Panc1 (cell line): ENCODE measurements at places on chromosomes 1 and 21.
A peak's percentile ranks its signal among the peaks of the same experiment; 100 is the strongest.

GRCh38 chr1:43052786-43053439, 94.2 kb upstream of the SLC2A1 start:
- no peak overlapping the region for H3K4me3 ChIP-seq
- DNase-seq: no peak
- H3K36me3 ChIP-seq: no peaks in the 10 kb centered on the region
- no peaks in the 10 kb centered on the region for H3K27me3 ChIP-seq
- no peak overlapping the region for H3K27ac ChIP-seq

DNA sequence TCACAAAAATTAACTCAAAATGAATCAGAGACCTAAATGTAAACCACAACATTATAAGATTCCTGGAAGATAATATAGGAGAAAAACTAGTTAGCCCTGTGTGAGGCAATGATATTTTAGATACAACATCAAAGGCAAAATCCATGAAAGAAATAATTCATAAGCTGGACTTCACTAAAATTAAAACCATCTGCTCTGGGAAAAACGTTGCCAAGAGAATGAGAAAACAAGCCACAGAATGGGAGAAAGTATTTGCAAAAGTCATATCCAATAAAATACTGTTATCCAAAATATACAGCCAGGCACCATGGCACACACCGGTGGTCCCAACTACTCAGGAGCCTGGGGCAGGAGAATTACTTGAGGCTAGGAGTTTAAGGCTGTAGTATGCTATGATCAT, 70.3 kb downstream of the SYF2 start:
- peaks cover under 1% of the 10 kb centered on the region for H3K4me1 ChIP-seq
- no peaks in the 10 kb centered on the region for H3K36me3 ChIP-seq
- no peak for DNase-seq
- peaks cover 7% of the 10 kb centered on the region; the same call in 1 of the 2 replicates for H3K27me3 ChIP-seq
- no peak overlapping the region for H3K4me3 ChIP-seq

- no peaks in the 10 kb centered on the region for H3K36me3 ChIP-seq
- H3K4me3 ChIP-seq: no peak overlapping the region
- DNase-seq: no peak
Observed at GRCh38 chr1:38789498-38790169, 69.9 kb downstream of the RRAGC start.

DNA sequence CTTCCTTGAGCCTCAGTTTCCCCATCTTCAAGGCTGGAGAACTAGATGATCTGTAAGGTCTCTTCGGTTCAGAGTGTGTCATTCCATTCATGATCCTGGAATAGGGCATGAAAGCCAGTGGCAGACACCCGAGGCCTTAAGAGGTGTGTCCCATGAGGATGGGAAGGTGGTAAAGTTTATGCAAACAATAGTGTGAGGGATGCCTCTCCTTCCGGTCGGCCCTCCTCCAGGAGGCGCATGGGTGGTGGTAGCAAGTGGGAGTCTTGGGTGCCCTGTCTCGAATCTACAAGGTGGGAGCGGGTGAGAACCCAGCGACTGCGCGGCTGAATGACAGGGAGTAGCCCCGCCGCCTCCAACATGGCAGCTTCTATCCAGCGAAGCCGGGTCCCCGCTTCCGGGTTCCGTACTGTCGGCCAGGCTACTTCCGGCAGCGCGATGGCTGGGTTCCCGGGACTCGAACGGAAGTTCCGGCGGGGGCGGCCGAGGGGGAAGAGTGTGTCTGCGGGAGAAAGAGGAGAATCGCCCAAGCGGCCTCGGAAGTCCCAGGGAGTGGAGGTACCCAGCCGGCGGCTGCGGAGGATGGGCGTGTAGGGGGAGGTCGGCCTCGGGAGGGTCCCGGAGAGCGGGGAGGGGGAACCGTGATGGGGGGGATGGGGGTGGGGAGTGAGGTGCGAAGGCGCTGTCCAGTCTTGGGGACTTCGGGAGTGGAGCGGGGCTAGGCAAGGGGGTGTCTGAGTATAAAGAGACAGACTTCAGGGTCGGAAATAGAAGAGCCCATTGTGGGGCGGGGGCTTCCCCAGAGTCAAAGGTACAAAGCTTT, at the start of gene LYPLA2:
Gene LYPLA2 (plus strand): TSS at position 450 of the 820 bp plus-strand sequence. CDS start 1,538 bp downstream, outside the sequence.
- no peaks in the 10 kb centered on the region for H3K27me3 ChIP-seq
- DNase-seq: peak; percentile 83
- H3K4me1 ChIP-seq: peaks cover 41% of the 10 kb centered on the region
- peaks cover 13% of the 10 kb centered on the region for H3K36me3 ChIP-seq

DNA sequence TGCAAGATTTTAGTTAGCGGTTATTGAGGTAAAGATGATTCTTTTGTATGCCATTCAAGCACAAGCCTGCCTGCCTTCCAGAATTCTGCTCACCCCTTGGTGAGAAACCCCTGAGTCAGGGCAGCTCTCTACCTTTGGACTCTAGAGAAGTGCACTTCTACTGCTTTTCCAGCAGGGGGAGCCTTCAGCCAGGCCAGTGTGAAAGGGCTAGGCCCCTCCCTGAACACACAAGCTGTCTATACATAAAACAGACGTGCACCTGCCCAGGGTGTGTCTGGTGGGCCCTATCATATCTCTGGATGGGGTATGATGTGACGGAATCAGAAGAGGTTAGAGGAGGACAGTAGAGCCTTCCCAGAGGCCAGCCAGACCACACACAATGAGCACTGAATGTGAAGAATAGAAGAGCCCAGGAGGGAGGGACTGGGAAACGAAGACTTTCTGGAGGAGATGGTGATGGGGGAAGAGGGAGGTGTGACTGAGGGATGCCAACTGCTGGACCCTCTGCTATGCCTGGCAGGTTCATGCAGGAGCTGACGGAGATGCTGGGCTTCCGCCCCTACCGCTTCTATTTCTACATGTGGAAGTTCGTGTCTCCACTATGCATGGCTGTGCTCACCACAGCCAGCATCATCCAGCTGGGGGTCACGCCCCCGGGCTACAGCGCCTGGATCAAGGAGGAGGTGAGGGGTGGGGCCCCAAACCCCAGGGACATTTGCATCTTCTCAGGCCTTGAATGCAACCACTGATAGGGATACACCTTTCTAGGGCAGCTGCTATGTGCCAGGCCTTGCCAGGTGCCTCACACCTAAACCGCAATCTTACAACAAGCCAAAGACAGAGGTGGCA, 13.0 kb upstream of the KCNC4 start:
- no peaks in the 10 kb centered on the region; the same call in 1 of the 2 replicates for H3K4me1 ChIP-seq
- H3K27ac ChIP-seq: no peak overlapping the region
- H3K4me3 ChIP-seq: no peak overlapping the region
- no peaks in the 10 kb centered on the region for H3K27me3 ChIP-seq
- no peak for DNase-seq

DNA sequence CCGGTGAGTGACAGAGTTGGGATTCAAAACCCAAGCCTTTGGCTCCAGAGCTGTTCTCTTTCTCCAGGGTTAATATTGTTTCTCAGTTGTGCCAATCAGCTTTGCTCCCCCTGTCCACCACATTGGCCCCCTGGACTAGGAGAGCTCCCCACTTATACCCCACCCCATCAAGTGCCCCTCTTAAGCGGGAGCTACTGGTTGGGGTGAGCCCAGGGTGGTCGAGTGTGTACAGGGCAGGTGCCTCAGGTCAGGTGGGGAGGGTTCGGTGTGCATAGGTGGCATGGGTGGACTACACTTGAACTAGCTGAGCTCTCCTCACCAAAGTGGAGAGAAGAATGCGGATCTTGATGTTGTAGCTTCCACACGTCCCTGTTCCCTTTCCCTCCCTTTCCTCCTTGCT, 14.2 kb downstream of the KCNA2 start:
- H3K36me3 ChIP-seq: no peaks in the 10 kb centered on the region
- no peaks in the 10 kb centered on the region for H3K4me1 ChIP-seq
- DNase-seq: no peak
- no peak overlapping the region for H3K27ac ChIP-seq
- peaks cover under 1% of the 10 kb centered on the region; the same call in 1 of the 2 replicates for H3K27me3 ChIP-seq
- no peak overlapping the region for H3K4me3 ChIP-seq

DNA sequence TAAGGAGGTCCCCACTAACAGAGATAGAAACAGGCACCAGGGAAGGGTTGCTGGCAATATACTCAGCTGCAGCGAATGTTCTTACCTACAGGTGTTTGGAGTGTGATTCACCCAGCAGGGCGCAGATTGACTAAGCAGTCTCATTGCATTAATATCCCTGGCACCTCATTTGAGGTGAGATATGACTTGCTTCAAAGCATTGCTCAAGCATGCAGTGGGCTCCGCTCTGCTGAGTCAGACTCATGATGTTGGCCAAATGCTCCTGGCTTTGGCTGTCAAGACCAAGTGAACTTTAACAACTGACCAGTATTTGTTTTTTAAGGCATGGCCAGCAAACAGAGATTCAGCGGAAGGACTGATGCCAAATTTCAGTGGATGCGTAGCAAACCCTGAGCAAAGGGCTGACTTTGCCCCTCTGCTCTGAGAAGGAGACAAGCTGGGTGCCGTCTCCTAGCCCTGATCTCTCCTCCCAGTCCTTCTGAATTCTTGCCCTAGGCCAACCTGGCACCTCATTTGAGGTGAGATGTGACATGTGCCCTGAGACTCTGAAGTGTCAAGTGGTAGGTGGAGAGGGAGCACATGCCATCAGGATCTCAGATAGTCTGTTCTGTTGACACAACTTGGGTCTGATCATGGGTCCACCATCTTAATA, 187.1 kb upstream of the COA6 start:
- no peaks in the 10 kb centered on the region for H3K36me3 ChIP-seq
- DNase-seq: peak; percentile 89
- no peaks in the 10 kb centered on the region for H3K27me3 ChIP-seq
- peaks cover 22% of the 10 kb centered on the region; the same call in 1 of the 2 replicates for H3K4me1 ChIP-seq
- 0 out of 2 replicates have a peak overlapping the region, but pooled peaks have one; percentile 12 for H3K4me3 ChIP-seq

DNA sequence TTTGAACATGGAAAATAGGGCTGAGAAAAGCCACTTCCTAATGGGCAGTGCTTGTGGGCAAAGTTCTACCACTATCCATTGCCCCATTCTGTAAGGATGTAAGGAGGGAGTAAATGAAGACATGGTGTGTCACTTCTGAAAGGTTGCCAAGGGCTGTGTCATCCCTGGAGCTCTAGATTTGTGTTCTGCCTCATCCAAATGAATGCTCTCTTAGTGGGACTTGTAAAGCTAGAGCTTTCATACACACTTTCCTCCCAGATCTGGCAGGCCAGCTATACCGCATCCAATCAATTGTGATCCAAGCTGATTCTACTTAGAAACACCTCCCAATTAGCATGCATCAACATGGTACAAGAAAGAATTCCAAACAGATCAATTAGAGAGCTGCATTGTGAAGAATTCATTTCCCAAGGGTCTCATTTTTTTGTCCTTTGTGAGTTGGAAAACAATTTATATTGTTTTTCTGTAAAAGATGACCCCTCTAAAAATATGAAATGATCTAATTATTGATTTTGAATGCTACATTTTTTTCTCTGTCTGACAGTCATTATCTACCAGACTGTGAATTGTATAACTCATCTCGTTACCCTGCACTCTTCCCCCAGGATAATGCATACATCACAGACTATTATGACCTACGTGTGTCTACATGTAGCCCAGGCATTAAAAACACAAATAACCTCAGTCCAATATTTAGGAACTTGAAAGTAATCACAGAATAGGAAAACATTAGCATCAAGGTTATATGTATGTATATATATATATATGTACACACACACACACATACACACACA, 117.1 kb upstream of the DUSP10 start:
- DNase-seq: peak; percentile 67
- no peaks in the 10 kb centered on the region for H3K36me3 ChIP-seq
- H3K4me1 ChIP-seq: no peaks in the 10 kb centered on the region
- H3K27ac ChIP-seq: no peak overlapping the region
- H3K4me3 ChIP-seq: no peak overlapping the region
- peaks cover 3% of the 10 kb centered on the region; the same call in 1 of the 2 replicates for H3K27me3 ChIP-seq

DNA sequence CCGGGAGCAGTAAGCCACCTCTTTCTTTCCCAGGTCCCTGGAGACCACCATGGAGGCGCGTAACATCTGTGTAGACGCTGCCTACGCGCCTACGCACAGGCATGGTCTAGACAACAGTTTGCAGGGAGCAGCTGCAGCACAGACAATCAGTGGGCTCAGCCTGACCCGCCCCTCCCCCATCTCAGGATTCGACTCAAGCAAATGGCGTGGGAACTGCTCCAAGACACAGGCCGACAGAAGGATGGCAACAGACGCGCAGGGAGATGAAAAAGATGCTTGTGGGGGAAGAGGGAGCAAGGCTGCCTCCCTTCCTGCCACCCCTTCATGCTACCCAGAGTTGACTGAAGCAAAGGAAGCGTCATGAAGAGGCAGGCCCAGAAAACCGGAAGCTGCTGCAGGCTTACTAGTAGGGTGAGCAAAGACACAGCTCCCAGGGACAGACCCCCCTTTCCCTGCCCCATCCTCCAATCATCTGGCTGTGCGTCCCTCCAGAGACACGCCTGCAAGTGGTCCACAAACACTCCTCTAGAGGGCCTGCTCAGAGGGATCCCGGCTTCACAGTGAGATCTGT, 19.5 kb downstream of the STK40 start:
- H3K27ac ChIP-seq: no peak overlapping the region
- no peaks in the 10 kb centered on the region for H3K27me3 ChIP-seq
- peaks cover 19% of the 10 kb centered on the region for H3K4me1 ChIP-seq
- no peak overlapping the region for H3K4me3 ChIP-seq
- no peak for DNase-seq

GRCh38 chr21:25385911-25386474, 221.3 kb downstream of the MRPL39 start:
- H3K4me1 ChIP-seq: no peaks in the 10 kb centered on the region
- H3K4me3 ChIP-seq: no peak overlapping the region
- no peaks in the 10 kb centered on the region for H3K27me3 ChIP-seq
- H3K27ac ChIP-seq: no peak overlapping the region

DNA sequence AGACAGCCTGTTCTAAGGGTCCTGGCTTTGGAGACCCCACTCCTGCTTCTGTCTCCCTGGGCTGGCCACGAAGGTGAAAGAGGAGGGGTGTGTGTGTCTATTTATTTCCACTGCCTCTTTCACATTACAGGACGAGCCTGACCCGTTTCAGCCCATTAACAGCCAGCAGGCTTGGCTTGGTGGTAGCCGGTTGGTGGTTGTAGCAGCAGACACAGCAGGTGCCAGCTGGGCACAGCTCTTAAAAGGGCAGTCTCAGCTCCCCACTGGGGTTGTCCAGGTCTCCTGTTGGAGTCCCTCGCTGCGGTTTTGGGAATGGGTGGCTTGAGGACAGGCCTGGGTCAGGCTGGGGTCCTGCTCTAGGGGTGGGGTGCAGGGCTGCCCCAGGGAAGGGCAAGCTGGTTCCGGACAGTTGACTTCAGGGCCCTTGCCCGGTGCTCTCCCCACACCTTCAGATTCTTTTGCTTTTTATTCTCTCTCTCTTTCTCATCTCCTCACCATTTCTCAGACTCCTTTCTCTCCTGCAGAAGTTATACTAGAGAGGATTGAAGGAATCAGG, 84.6 kb downstream of the ACTL8 start:
- peaks cover 3% of the 10 kb centered on the region; the same call in 1 of the 2 replicates for H3K27me3 ChIP-seq
- H3K4me1 ChIP-seq: no peaks in the 10 kb centered on the region
- H3K27ac ChIP-seq: no peak overlapping the region

GRCh38 chr1:196295766-196296165, 312.5 kb downstream of the KCNT2 start:
- no peaks in the 10 kb centered on the region for H3K27me3 ChIP-seq
- no peaks in the 10 kb centered on the region for H3K36me3 ChIP-seq
- no peak for DNase-seq
- no peak overlapping the region for H3K4me3 ChIP-seq
- H3K4me1 ChIP-seq: no peaks in the 10 kb centered on the region
